ENCODE measurements at places on chromosomes 4 and X. TPM values are rescaled to one million over a fixed set of nuclear protein-coding genes. Genes with fewer than 3 reads are reported as not detected.

DCLK2 gene
- 2.4 TPM for total RNA-seq

BRS3 gene
- total RNA-seq = not detected

DDX53 gene
- not detected for total RNA-seq

CACNA1F gene
- 6.7 TPM for total RNA-seq

GAGE2A gene
- not detected for total RNA-seq

ADH1C gene
- not detected for total RNA-seq

HEPH gene
- total RNA-seq = not detected

ZNF674 gene
- 2.3 TPM for total RNA-seq

RRH gene
- 0.64 TPM for total RNA-seq

MAGEA11 gene
- not detected for total RNA-seq

ASB9 gene
- total RNA-seq = not detected

TLL1 gene
- not detected for total RNA-seq

EVC2 gene
- 1.1 TPM for total RNA-seq

MCF2 gene
- total RNA-seq = 0.39 TPM

CSAG3 gene
- not detected for total RNA-seq

SYTL5 gene
- total RNA-seq = not detected

FANCB gene
- total RNA-seq = 7.6 TPM

All from B cell (primary cell).